ENCODE measurements at places on chromosomes 6 and 20.
A peak's percentile ranks its signal among the peaks of the same experiment; 100 is the strongest.

DNA sequence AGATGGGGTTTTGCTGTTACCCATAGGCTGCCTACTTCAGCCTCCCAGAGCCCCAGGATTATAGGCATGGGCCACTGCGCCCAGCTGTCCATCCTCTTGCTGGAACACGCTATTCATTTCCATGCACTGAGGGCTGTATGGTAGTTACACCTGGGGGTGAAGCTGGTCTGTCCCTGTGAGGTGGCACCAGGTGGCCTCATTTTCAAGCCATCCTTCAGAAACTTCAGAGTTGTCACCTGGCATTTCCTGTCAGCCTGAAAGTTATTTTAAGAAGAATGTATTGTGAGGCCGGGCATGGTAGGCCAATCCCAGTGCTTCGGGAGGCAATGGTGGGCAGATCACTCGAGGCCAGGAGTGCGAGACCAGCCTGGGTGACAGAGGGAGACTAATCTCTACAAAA lies 147.6 kb downstream of the DTNBP1 start:
- no peak for DNase-seq

GRCh38 chr6:118591897-118592296 lies 43.8 kb downstream of the PLN start:
- DNase-seq = no peak

- DNase-seq = no peak
Observed at GRCh38 chr6:17125407-17125806, 23.6 kb downstream of the STMND1 start.

DNA sequence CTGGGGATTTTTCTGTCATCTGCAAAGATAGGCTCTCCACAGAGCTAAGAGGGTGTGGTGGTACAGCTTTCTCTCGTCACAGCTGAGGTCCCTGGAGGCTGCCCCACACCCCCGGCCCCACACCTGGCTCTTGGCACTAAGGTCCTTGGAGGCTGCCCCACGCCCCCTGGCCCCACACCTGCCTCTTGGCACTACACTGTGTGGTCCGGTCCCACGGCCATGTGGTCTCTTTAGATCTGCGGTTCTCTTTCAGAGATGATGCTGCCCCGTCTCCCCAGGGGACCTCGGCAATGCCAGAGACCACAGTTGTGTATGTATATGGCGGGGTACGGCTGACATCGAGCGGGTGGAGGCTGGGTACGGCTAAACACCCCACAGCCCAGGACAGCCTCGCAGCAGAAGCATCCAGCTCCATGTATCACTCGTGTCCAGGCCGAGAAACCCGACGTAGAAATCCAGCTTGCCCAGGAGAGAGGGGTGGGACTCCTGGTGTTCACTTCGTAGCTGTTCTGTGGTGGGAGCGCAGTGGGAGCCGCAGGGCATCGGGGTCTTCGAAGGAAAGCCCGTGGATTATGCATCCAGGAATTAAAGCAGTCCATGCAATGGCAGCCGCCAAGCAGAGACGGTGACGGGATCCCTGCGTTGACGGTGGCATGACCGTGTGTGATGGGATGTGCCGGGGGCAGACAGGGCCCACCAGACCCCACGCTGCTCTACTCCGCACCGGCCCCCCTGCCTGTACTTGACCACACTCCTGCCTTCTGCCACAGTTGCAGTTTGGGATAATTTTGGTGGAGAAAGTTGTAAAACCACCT lies 292.1 kb downstream of the CDH4 start:
- DNase-seq = no peak

DNA sequence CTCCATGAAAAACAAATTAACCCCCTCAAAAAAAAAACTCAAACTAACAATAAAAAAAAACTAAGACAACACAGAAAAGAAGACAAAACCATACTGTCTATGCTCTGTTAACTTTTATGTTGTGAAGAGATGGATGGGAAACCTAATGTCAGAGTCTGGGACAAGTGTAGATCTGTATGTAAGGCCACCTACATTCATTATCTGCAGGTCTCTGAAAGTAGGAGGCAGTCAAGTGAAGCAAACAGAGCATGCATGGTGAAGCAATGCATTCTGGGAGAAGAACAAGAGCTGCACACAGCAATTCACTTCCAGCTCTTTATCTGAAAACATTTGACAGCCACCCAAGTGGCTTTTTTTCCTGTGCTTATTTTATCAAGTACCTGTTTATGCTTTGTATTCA lies 452.0 kb downstream of the EPHA7 start:
- no peak for DNase-seq

DNA sequence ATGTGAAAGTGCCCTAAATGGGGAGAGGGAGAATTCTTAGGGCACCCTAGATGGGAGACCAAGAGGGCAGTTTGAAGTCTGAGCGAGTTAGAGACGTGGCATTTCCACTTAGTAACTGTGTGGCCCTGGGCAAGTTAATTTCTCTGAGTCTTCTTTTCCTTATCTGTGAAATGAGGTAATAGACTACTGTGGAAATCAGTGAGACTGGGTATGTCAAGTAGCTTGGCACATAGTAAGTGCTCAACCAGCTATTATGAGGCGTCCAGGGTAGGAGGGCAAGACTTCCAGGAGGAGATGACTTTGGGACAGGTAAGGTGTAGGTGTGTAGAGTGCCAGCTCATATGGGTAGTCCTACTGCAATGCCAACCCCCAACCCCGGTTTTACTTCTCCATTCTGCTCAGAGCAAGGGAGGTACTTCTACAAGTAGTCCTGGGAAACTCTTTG lies 770 bp downstream of the KIF3B start:
- peak; percentile 30 for DNase-seq

- no peak for DNase-seq
Observed at GRCh38 chr6:84329516-84329915, 102.1 kb upstream of the CEP162 start.

DNA sequence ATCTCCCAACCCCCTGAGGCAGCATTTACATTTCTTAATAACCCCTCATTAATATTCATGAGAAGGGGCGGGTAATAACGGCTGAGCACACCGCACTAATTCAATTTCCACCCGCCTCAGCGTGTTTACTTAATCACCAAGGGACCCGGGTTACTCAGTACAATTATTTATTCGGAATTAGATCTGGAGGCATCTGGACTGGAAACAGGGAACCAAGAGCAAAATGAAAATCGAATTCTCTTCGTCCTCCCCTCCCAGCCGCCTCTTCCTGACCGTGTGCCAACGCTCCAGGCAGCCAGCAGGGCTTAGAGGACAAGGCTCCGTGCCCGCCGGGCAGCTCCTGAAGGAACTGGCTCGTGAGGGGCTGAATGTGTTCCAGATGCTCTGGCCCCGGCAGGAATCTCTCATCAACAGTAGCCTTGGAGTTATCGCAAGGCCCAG lies 23.5 kb upstream of the CTNNBL1 start:
- no peak for DNase-seq

- no peak for DNase-seq
Observed at GRCh38 chr20:23090147-23090546, 4.0 kb upstream of the CD93 start.

DNA sequence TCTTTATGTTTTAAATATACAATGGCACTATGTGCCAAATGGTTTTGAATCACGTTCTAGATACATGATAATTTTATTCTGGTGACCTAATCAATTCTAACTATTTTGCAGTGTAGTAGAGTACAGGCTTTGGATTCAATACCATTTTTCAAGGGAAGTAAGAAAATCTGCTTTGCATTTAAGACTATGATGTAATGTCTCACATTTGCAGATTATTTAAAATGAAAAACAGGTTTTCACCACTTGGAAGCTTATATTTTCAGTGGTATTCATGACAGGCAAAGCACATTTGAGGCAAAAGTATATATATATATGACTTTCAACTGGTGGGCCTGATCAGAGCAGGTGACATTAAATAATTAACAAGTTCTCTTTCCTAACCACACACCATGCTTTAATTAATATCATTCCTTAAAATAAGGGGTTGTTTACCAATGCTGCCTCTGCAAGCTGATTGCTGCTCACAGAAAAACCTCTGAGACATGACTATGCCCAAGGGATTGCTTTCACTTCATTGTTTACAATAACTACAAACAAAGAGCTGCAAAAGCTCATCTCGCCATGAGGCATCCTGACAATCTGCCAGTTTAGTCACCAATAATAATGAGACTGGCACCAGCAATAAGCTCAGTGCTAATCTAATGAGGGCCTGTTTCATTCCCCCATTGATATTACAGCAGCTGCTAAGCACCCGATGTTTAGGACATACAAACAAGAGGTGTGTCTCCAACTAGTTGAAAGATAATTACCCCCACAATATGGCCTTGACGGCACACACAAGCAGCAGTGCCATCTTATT lies 1176.0 kb upstream of the GJE1 start:
- DNase-seq = no peak

GRCh38 chr20:58141496-58141895 lies 87.0 kb downstream of the ANKRD60 start:
- DNase-seq = no peak

GRCh38 chr6:117417851-117418250 lies 7.9 kb downstream of the ROS1 start:
- DNase-seq = no peak
